Osteocyte (in vitro differentiated cells): ENCODE measurements at places on chromosomes 11 and 22. TPM values are rescaled to one million over a fixed set of nuclear protein-coding genes. Genes with fewer than 3 reads are reported as not detected.

GRCh38 chr22:17872471-17872870 lies 98.2 kb upstream of the BID start:
- DNase-seq = no peak

Gene SLC22A25
- not detected in 2 replicates for total RNA-seq

Gene GRK3
- total RNA-seq = 1.1 and 1.6 TPM in 2 replicates

Gene CCDC87
- total RNA-seq = 0.19 and 0.39 TPM in 2 replicates

Gene YAP1
- 126 and 128 TPM in 2 replicates for total RNA-seq

DNA sequence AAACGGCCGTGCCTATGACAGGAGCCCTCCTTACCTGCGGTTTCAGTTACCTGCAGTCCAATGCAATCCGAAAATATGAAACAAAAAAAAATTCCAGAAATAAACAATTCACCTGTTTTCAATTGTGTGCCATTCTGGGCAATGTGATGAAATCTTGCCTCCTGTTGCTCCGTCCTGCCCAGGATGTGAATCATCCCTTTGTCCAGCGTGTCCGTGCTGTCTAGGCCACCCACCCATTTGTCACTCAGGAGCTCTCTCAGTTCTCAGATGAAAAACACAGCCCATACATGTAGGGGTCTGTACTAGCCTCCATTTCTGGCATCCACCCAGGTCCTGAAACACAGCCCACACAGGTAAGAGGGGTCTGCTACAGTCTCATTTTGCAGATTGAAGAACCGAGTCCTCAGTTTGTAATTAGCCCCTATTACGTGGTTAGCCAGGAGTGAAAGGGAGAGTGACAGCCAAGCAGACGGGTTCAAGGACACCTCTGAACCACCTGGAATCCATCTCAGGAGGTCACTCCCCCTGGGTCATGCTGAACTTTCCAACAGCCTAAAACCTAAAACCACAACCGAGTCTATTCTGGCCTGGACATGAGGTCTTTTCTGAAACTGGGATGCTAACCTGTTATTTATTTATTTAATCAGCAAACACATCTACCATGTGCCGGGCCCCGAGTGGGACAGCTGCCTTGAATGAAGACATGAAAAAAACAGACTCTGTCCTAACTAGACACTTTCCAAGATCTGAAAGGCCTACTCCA lies 317.2 kb downstream of the SHANK2 start:
- DNase-seq = no peak

Gene MICAL2
- total RNA-seq = 19.5 and 20.8 TPM in 2 replicates

DNA sequence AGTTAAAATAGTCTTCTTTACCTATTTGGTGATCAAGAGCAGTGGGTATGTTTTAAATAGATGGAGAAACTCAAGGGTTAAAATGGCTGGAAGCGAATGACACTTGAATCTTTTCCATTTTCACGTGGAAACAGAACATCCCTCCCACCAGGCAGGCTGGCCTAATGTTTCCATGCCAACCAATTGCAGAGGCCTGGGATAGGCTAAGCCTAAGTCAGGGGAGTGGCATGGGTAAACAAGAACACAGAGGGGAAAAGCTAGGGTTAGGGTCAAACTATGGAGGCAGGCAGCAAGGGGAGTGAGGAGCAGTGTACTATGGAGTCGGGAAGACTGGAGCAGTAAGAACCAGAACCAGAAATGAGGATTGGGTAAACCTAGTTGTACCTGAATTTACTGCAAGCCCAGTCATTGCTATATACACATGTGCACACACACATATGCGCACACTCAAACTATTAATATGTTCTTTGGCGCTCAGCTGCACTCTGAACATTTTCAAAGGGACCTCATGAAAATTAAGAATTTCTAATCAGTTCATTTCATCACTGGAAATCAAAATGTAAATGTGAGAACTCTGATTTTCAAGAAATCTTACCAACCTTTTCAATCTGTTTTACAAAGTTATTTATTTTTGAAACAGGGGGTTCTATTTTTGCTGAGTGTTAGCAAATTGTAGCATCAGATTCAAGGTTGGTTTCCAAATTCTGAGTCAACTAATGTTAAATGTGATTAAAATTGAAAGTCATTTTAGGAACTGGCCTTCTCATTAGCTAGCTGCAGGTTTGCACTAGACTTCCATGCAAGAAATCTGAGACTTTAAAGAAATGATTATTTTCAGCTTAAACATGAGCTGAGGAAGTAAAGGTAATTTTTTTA lies 327.0 kb upstream of the CCDC90B start:
- DNase-seq = no peak

Gene HDAC10
- 37.7 and 38.3 TPM in 2 replicates for total RNA-seq

GRCh38 chr22:47818496-47818895 lies 1056.0 kb downstream of the TBC1D22A start:
- DNase-seq = peak; percentile 77

GRCh38 chr11:48019595-48019994 lies 39.2 kb downstream of the PTPRJ start:
- DNase-seq = no peak

GRCh38 chr11:77510851-77511250 lies 37.0 kb upstream of the PAK1 start:
- DNase-seq = no peak

DNA sequence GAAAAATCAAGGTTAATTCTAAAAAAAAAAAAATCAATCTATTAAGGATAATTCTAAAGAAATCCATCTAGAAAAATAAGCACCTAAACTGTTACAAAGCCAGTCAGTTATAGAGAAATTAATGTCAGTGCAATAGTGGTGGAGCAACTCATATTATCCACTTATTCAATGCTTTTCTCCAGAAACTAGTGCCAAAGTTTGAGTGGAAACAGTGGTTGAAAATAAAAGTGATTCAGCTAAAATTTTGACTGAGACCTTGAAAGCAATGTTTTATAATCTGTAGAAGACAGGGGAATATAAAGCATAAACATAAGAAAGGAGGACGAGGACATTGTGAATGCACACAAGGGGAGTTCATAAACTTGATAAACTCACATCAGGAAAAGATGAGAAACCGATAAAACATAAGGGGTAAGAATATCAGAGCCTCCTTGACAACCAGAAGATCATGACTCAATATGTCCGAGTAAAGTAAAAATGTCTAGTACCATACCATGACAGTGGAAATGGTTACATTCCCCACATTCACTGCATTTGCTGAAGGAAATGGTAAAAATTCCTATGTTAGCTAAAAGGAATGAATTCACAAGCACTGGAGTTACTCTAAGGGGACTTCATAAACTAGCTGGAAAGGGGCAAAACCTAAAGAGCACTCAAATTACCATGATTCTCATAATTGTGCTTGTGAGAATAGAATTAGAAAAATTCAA lies 58.7 kb upstream of the SLC5A12 start:
- DNase-seq = no peak

Gene IGLL1
- not detected in 2 replicates for total RNA-seq

DNA sequence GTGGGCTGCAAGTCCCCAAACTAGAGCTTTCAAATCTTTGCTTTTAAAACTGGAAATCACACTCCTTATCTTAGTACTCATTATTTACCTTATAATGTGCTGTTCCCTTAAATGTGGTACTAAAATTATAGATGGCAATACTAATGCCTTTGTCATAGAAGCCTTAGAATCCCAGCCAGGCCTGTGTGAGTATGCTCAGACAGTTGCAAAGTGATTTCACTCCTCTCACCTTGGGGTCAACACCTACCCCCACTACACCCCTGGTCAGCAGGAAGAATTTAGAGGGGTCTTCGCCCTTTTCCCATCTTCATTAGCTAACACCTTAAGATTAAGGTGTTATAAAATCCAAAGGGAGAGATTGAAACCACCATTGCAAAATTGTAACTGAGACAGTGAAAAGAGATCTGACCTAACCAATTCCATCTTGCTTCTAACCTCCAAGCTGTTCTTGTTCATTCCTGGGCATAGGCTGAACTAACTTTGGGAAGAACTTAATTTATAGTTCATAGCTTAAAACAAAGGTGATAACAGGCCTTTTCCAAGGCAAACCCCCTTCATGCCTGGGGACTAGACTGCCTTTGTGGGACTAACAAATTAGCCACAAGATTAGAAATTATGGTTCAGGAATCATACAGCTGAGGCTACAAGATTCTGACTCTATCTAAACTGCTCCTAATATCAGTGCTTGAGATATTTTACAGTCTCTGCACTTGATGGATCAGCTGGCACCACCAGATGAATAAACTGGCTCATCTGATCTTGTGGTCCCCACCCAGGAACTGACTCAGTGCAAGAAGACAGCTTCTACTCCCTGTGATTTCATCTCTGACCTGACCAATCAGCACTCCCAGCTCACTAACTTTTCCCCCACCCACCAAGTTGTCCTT lies 10.4 kb upstream of the MRPL17 start:
- no peak for DNase-seq

Gene RFPL1
- total RNA-seq = not detected in 2 replicates

GRCh38 chr11:14972581-14973495 lies 687 bp upstream of the CALCA start:
- DNase-seq = no peak

Gene EMSY
- 23.8 and 24.1 TPM in 2 replicates for total RNA-seq

- DNase-seq = no peak
These were observed 15.9 kb upstream of the PIK3IP1 start for GRCh38 chr22:31308181-31308580.
